ENCODE measurements at places on chromosomes 6 and 20.
A peak's percentile ranks its signal among the peaks of the same experiment; 100 is the strongest.

- no peak for DNase-seq
Measured at GRCh38 chr6:13674533-13675190, 37.0 kb downstream of the RANBP9 start.

GRCh38 chr20:10649797-10650160, 24.0 kb downstream of the JAG1 start:
- no peak for DNase-seq

GRCh38 chr20:22106308-22106938, 401.0 kb downstream of the PAX1 start:
- DNase-seq, result no peak

DNA sequence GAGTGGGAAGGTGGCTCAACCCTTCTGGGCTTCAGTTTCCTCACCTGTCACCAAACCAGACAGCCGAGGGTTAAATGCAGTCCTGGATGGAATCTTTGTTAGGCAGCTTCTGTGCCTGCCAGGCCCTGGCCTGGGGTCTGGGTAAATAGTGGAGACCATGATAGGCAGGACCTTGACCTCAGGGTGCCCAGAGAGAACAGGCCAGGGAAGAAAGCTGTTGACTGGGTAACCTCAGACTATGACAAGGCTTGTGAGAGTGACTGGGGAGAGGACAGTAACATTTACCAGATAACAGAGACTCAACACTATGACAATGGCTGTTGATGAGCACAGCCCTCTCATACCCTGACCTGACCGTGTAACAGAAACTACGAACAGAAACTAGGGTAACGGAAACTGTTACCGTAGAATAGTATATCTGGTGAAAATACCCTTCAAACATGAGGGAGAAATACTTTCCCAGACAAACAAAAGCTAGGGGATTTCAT, 218.3 kb downstream of the PREX1 start:
- no peak for DNase-seq

DNA sequence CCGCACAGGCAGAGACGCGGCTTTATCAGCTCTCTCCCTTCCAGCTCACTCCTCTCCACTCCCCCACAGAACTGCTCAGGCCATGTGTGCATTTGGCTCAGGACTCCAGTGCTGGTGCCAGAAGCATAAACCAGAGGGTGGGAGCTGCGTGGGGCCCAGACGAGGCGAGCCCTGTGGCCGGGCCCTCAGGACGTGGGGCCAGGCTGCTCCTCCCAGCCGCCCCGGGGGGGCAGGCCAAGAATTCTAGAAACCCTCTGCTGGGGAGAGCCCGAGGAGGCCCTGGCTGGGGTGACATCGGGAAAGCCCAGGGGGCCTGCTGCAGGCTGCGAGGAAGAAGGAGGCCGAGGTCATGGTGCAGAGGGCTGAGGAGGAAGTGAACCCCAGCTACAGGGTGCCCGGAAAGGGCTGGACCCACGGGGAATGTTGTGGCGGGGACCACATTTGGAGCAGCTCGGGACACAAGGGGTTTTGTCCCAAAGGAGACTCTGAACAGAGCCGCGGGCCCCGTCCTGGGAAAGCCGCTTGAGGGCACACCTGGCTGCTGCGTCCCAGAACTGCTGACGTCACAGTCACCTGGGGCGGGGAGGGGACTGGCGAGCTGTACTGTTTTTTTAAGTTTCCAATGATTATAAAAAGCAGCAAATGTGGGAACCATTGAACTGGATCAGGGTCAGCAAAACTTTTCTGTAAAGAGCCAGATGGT, 107.1 kb downstream of the BANF2 start:
- no peak for DNase-seq

DNA sequence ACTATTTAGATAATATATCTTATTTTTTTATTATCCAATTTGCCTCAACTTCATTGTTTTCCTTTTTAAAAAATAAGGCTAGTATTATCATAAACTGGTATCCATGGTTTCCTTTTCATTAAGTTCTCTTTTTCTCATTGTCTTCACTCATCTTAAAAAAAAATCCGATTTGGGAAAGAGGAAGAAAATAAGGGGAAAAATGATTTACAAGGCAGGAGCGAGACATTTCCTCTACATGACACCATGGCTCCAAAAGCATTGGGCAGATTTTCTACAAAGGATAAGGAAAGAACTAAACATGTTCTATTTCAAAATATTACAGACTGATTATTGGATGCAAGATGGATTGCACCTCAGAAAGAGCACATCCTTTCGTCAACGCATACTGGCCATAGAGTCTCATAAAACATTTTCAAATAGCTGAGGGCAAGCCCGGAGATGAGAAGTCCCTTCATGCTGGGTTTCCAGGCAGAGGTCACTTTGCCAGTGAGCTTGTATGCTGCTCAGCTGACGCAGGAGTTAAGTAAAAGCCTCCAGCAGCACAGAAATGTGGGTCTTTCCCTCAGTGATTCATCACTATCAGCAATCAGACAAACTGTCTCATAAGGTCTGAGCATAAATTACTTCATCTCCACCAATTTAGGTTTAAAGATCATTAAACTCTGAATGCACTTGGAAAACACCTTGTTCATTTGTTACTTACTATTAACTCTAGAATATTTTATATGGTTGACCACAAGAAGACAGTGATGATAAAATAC, 129.0 kb upstream of the TNFAIP3 start:
- DNase-seq, result no peak

GRCh38 chr20:40942006-40942405, 86.6 kb upstream of the TOP1 start:
- no peak for DNase-seq

- no peak for DNase-seq
Measured at GRCh38 chr6:144689503-144690040, 404.4 kb downstream of the UTRN start.

DNA sequence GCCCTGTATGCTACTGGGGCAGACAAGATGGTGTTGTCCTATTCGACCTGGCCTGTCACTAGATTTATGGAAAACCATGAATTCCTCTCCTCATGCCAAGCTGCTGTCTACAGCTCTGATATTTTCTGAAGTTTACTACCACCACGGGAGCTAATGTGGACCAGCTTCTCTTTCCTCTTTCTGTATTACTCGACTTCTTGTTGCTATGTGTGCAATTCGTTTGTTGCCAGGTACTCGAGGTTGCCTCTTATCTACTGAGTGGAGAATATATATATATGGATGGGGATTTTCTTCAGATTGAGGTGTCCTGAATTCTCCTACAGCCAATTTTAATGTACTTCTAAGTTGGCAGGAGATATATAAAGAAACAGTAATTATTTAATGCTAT, 34.7 kb downstream of the MAN1A1 start:
- no peak for DNase-seq

GRCh38 chr6:121521164-121521555, 85.7 kb downstream of the GJA1 start:
- no peak for DNase-seq

- DNase-seq, result no peak
Measured at GRCh38 chr6:170039156-170040114, 251.4 kb downstream of the DLL1 start.

GRCh38 chr6:167997642-167998041, at the start of gene KIF25:
Gene KIF25 (plus strand): TSS chr6:167997671. CDS start chr6:168029586, 31,915 bp downstream.
- DNase-seq, result no peak

GRCh38 chr6:45436544-45437438, 59.1 kb upstream of the SUPT3H start:
- no peak for DNase-seq

GRCh38 chr20:24746351-24746685, 202.8 kb upstream of the CST7 start:
- peak; percentile 82 for DNase-seq

DNA sequence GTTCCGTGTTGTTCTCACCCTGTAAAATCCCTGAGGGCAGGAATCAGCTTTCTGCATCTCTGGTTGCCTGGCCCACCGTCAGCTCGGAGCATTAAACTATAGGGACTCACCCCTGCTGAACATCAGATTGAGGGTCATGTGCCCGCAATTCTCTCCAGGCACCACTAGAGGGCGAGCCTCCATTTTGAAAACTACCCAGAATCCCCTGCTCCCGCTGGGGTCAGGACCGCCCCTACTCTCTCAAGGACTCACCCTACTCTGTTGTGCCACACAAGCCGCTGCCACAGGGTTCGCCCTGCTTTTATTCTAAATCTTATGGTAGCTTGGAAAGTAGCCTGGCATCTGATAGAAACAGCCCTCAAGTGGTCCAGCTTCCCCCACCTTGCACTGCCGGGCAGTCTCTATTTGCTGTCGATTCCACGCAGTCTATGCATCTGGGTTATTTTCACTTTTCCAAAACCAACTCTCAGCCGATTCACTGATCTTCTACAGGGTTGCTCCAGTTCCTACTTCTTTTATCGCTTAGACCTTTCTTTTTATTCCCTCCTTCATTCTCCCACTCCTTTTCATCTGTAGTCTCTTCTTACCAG, 244.1 kb upstream of the QKI start:
- DNase-seq, result no peak

DNA sequence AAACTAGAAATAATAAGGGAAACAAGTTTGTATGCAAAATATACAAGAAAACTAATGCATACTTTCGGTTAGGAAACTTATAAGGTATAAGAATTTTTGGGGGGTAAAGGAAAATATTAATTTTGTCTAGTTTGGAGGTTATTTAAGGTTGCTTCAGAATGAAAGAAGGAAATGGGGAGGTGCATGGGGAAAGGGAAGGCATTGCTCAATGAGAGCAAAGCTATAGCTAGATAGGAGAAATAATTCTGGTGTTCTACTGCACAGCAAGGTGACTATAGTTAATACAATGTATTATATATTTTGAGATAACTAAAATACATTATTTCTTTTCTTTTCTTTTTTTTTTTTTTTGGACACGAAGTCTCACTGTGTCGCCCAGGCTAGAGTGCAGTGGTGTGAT, 5.4 kb upstream of the MYMX start:
- DNase-seq, result no peak

DNA sequence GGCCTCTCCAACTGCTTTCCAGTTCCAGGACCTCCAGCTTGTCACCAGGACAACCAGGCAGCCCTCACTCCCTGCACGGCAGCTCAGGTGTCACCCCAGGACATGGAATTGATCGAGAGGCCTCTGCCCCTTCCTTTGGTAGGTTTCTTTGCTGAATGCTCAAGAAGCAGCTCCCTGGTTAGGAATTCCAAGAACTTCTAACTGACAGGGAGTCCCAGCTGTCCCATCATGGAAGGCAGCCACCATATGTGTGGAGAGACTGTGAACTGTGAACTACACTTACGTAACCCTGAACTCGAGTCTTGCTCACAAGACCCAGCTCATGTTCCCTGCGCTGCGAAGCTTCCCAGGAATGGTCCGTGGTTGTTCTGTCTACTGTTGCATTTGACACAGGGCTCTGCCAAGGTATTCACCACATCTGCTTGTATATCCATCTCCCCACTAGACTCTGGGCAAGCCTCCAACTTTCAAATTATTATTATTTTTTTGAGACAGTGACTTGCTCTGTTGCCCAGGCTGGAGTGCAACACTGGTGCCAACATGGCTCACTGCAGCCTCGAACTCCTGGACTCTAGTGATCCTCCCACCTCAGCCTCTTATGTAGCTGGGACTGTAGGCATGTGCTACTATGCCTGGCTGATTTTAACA, 35.7 kb downstream of the MGME1 start:
- no peak for DNase-seq
